HFF-Myc (cell line): ENCODE measurements at places on chromosomes 2 and 18.
A peak's percentile ranks its signal among the peaks of the same experiment; 100 is the strongest.

- no peak for DNase-seq
Measured at GRCh38 chr2:46009315-46009714, 287.9 kb upstream of the EPAS1 start.

GRCh38 chr2:127170452-127171197 lies 49.5 kb downstream of the CYP27C1 start:
- DNase-seq = no peak

GRCh38 chr18:34767601-34768027 lies 57.5 kb downstream of the DTNA start:
- no peak for DNase-seq

DNA sequence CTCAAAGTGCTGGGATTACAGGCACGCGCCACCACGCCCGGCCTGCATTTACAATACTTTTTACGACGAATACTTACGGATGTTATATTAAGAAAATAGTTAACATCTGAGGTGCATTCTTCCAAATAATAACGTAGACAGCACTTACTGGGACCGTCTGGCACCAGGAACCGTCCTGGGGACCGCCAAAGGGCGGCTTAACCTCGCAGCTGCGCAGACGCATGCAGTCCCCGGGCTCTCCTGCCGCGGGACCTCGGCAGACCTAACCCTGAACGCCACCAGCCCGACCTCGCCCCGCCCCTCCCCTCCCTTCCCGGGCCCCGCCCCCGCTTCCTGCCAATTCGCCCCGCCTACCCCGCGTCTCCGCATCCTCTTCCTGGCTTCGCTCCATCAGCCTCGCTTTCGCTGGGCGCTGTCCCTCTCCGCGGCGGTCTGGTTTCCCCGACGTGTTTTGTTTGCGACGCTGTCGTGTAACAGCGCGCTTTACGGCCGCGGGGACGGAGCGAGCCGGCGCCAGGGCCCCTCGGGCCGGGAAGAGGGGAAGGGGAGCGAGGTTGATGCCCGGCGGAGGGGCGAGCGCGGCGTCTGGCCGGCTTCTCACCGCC lies at the start of gene CNOT11:
TSS of gene CNOT11 (plus strand) at position 479 of the 605 bp plus-strand sequence. CDS start at position 558, 79 bp downstream.
- DNase-seq = peak; percentile 96

DNA sequence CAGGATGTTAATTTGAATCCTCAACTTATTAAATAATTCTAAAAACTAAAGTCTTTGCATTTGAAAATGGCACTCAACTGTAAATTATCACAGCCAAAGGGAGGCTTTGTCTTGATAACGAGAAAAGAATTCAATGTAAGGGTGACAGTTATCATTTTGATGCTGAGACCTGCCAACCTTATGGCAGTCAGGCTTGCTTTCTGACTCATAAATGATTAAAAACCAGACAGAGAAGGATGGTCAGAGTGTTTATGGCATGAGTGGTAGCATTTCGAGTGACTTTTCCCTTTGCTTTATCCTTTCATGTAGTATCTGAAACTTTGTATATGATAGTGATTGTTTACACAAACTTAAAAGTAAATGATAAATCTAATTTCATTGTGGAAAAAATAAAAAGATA lies 53.9 kb upstream of the EPC2 start:
- no peak for DNase-seq

- DNase-seq = no peak
Measured at GRCh38 chr18:5439986-5440696, 103.7 kb downstream of the EPB41L3 start.

- no peak for DNase-seq
Measured at GRCh38 chr2:910698-911097, 40.0 kb upstream of the SNTG2 start.

DNA sequence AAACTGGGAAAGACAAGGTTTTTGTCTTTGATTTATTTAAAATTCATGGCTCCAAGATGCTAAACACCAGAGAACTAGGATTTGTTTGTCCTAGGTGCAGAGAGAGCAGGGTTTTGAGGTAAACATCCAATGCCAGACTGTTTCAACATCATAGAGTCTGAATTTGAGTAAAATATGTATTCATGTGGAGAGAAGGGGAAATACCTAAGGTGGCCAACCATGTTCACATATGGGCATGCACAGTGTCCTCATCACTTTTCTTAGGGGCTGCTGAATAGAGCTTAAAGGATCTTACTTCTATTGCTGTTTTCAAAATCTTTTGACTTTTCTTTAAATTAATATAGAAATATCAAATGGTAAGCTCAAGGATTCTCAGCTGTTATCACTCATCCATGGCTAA lies 287.0 kb upstream of the CCDC68 start:
- DNase-seq = no peak

GRCh38 chr18:68769461-68769860 lies 28.4 kb upstream of the CCDC102B start:
- DNase-seq = no peak

DNA sequence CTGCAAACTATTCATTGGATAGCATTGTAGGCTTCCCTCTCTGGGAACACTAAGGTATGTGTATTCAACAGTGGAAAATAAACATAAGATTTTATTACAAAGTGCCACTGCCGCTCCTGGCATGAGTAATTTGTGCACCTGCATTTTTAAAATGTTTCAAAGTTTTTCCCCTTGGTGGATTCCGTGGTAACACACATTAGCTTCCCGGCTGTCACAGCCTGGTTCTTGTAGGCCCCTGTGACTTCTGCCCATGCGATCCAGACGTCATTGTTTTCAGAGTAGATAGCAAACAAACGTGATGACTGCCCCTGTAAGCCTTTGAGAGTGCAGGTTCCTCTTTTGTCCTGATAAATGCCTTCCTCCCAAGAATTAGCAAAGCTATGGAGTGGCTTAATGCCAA lies 421.0 kb downstream of the ZNF521 start:
- DNase-seq = no peak

- DNase-seq = no peak
Measured at GRCh38 chr2:216690853-216691741, 4.3 kb downstream of the IGFBP5 start.

GRCh38 chr2:158753641-158754611 lies 41.2 kb upstream of the DAPL1 start:
- peak; percentile 53 for DNase-seq

- DNase-seq = no peak
Measured at GRCh38 chr2:2653231-2653630, 322.2 kb upstream of the MYT1L start.

- DNase-seq = no peak
Measured at GRCh38 chr2:137048455-137048854, 283.1 kb downstream of the THSD7B start.

DNA sequence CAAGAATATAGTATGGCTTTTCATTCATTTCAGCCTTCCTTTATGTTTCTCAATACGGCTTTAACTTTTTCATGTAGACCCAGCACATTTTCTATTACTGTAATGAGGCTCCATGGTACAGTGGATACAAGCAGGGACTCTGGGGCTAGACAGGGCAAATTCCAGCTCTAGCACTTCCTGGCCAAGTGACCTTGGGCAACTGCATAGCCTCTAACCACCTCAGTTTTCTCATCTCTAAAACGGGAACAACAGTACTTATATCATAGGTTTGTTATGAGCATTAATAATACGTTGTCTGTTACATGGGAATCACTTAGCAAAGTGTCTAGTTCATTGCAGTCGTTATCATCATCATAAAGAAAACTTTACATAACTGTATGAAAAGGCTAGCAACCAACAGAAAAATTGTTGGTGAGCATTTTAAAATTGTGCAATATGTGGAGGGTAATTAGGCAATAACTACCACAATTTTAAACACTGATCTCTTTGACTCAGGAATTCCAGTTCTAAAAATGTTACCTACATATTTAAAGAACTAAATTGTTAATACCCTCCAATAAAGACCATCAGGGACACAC lies 13.7 kb upstream of the RMDN2 start:
- no peak for DNase-seq

- DNase-seq = no peak
Measured at GRCh38 chr2:29504746-29505145, 389.5 kb downstream of the CLIP4 start.

DNA sequence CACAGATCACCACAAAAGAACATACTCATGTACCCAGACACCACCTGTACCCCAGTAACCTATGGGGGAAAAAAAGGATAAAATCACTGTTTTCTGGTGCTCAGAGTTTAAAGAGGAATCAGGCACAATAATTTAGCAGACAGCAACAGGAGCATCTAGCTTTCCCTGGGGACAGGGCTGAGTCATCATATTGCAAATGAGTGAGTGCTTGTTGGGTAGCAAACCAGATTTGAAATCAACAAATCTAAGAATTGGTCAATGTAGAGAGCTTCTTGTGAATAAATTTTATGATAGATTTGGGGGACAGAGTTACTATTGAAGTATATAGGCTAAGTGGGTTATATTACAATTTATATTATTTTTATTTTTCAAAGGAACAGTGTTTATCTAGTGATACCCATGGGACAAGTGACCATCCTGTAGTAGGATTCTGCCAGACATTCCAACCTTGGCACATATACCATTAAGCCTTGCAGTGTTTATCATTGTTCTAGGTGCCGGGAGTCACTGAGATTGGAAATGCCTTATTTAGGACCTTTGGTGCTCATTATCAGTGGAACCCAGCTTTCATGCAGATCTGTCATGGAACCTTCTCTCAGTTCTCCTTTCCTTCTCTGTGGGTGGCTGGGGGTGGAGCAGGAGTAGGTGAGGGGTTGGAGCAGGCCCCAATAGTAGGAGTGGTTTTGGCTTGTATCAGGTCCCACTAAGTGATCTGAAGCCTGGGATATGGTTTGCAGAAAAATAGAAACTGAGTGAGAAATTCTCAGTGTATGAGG lies 117.2 kb downstream of the CERS6 start:
- DNase-seq = no peak

DNA sequence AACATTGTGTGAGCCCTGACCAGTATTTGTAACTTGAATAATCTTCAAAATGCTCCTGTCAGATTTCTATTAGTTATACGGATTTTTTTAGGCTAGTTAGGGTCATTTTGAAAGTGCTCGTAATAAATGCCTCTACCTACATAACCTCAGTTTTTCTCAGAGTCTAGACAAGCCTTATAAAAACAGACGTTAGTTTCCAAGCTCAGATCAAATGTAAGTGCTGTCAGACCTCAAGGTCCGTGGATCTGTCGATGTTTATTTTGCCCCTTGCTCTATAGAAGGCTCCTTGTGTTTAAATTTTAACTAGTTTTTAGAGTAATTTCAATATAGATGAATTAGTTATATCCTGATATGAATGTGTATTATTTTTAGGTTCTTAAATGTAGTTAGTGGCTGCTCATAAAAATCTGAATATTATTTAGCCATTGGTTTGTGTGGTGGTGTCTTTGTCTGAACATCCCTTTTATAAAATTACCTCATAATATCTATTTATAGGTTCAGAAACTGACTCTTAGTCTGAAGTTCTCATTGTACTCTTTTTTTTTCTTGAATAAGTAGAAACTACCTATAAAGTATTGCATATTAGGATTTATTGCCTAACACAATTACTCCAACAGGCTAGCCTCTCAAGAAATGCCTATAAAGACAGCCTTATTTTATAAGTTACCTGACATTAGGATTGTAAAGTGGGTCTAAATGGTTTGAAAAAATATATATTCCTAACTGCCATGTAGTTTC lies 71.1 kb downstream of the MTA3 start:
- no peak for DNase-seq

DNA sequence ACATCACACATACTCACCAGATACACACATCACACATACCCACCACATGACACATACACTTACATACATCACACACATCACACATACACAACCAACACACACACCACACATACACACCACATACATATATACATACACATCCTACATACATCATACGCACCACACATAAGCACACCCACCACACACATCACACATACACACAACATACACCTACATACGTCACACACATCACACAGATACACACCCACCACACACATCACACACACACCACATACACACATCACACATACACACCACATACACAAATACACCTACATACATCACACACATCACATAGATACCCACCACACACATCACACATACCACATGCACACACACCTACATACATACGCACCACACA lies 158.4 kb downstream of the NDUFA10 start:
- no peak for DNase-seq

DNA sequence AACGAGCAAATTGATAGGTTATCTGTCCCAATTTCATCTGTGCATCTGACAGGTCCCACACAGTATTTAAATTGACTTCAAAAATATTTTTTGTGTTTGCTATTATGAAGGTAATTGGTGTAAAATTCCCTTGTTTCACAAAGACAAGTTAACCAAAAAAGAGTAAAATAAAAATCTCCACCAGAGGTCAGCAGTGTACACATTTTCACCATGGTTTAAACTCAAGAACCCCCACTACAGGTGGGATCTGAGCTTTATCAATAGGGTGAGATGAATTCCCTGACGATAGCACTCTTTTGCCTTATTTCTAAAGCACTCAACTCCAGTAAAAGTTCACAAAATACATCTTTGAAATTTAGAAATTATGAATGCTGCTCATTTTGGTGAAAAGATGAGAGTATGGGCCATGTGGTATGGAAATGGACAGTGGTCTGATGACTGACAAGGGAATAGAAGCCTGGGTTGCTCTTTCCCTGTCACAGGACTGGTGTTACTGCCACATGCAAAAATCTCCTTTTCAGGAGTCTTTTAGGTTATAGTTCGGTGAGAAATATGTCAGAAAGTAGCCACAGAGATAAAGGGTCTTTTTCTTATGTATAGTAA lies 68.0 kb downstream of the SERPINB8 start:
- DNase-seq = peak; percentile 16

- no peak for DNase-seq
Measured at GRCh38 chr18:80167931-80168330, 58.9 kb downstream of the ADNP2 start.

DNA sequence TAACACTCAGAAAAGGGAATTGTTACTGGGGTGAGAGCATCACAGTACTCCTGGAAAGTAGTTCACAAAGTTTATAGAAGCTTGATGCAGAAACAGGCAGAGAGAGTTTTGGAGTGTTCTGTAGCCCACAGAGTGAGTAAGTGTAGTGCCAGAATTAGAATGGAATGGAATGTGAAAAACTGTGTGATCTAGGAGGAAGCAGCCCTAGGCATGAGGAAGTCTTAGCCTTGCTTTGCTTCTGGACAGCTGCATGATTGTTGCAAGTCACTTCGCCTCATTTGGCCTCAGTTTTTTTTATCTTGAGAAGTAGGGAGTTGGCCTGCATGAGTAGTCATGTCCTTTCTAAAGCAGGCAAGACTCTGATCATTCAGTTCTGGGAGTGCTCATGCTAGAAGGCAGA lies 10.9 kb downstream of the SERPINB12 start:
- peak; percentile 17 for DNase-seq

DNA sequence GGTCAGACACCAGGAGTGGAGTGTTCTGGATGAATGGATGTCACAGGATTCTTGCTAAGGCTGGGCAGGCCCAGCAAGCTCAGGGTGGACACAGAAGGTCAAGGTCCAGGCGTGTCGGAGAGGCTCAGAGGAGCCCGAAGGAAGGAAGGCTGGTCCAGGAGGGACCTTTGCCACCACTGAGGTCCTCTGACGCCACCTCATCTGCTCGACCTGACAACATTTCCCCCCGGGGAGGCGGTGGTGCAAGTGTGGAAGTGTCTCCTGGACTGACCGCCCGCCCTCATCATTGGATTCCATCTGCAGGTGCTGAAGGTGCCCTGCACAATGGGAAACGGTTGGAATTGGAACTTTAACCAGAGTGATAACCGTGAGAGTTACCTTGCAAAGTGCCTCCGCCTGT lies 124.6 kb downstream of the RTP5 start:
- DNase-seq = no peak

- DNase-seq = no peak
Measured at GRCh38 chr2:160893581-160893980, 266.6 kb upstream of the TANK start.

- no peak for DNase-seq
Measured at GRCh38 chr2:133346654-133347053, 221.6 kb downstream of the NCKAP5 start.
